ENCODE measurements at places on chromosomes 2 and 18.
A peak's percentile ranks its signal among the peaks of the same experiment; 100 is the strongest.

DNA sequence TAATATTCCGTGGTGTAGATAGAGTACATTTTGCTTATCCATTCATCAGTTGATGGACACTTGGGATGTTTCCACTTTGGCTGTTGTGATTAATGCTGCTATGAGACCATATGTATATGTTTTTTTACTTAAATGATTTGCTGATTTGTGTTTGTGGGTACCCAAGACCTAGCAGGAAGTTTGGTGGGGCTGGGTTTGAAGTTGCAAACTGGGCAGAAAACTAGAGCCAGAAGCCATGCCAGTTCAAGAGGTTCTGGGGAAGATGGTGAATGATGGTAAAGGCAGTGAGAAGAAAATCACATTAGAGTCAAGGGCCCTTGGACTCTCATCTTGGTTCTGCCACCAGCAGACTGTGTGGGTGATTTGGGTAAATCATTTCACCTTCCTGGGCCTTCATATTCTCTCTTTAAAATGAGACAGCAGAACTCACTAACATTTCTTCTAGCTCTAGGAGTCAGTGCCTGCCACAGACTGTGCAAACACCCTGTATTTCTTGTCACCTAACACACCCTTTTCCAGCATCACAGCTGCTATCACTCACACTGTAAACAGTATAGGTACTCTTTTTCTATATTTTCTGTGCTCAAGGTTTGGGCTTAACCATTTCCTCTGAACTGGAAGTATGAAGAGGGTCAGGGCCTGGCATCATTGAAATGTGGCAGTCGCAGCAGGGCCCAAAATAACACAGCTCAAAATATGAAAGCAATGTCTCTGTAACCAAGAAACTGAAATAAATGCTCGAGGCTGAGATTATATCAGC is 8.4 kb upstream of the CTLA4 start:
- no peak for DNase-seq

DNA sequence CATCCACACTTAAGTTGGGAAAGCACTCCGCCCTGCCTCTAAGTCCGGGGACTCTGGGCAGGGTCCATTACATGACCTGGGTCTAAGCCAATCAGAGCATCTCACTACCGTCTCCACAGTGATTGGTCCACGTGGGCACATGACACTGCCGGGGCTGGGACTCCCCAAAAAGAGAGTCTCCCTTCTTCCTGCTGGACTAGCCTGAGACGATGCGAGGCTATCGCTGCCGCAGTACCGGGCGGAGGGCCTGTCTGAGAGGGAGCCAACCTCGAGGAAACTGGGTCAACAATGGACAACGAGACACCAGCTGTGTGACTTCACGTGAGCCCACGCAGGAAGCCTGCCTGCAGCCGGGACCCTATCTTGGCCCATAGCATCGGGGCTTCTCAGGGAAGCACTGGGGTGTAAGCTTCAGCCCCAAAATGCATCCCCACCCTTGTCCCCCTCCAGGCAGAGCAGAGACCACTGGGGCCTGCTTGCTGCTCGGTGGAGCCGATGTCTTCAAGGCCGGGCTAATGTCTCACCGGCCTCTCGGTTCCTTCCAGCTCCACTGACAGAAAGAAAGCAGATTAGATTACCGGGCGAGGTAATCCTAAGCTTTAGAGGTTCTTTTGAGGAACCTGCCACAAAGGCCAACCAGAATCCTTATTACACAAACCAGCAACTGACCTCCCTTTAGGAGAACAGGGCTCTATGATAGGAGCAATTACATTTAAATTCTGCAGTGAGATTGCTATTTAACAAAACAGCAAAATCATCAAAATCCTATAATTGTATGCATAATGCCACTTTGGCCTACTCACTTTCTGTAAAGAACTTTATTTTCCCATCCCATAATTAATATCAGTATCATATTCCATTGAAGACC is 21.3 kb upstream of the COPS8 start:
- DNase-seq = no peak

DNA sequence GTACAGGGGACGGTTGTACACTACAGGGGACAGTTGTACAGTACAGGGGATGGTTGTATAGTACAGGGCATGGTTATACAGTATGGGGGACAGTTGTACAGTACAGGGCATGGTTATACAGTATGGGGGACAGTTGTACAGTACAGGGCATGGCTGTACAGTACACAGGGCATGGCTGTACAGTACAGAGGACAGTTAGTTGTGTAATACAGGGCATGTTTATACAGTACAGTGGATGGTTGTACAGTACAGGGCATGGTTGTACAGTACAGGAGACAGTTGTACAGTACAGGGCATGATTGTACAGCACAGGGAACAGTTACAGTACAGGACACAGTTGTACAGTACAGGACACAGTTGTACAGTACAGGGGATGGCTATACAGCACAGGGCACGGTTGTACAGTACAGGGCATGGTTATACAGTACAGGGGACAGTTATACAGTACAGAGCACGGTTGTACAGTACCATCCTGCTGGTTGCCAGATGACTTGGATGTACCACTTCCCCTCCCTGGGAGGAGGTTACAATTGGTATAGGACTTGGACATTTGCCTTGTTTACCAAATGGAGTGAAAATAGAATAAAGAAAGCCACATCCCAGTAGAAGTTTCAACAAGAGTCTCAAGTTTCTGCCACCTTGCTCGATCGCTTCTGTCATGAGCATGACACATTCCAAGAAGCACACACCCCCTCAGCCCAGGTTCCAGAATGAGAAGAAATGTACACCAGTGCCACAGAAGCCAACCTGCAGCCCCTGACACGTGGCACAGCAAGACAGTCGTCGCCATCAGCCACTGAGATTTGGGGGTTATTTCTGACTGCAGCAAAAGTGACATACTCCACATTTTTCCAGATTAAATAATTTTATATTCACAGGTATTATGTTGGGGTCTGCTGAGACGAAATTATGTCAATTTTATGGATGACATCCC is 16.0 kb downstream of the CYRIA start:
- no peak for DNase-seq

DNA sequence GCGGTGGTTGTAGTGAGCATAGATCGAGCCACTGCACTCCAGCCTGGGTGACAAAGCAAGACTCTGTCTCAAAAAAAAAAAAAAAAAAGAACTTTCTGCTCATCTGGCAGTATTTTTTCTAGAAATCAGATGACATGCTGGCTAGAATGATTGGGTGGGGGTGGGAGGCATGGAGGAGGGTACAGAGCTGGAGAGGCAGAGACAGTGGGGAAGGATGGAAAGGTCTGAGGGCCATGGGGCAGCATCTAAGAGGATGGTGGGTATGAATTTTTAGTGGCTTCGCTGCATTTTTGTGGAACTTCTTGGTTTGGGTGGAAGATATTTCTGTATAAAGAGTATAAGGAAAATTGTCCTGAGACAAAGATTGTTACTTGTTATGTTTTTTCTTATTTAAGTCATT is 23.3 kb downstream of the ARMC9 start:
- DNase-seq = no peak

GRCh38 chr2:47038656-47039488 is 116.2 kb downstream of the STPG4 start:
- DNase-seq = peak; percentile 22

Data from activated naive CD4-positive, alpha-beta T cell treated with anti-CD3 and anti-CD28 coated beads, Interleukin-2, amount 50 U/mL, for 16 hours (primary cell).